ENCODE measurements at places on chromosomes 1 and 21. TPM values are rescaled to one million over a fixed set of nuclear protein-coding genes. Genes with fewer than 3 reads are reported as not detected.

CFAP126 gene
- total RNA-seq: not detected

FALEC gene
- not detected for total RNA-seq

CACNA1S gene
- not detected for total RNA-seq

STUM gene
- total RNA-seq: not detected

HORMAD1 gene
- total RNA-seq: 1.2 TPM

MYCL gene
- total RNA-seq: 7.0 TPM

LCK gene
- not detected for total RNA-seq

CFHR3 gene
- total RNA-seq: not detected

CD84 gene
- not detected for total RNA-seq

PGBD5 gene
- total RNA-seq: under 0.01 TPM

PDIK1L gene
- 3.6 TPM for total RNA-seq

SPATA21 gene
- not detected for total RNA-seq

PARS2 gene
- total RNA-seq: 6.3 TPM

RYR2 gene
- not detected for total RNA-seq

Data from tracheal epithelial cell (primary cell).